Lower leg skin (tissue), 4 donors: ENCODE measurements at places on chromosomes 7 and 10. TPM values are rescaled to one million over a fixed set of nuclear protein-coding genes. Genes with fewer than 3 reads are reported as not detected.

DNA sequence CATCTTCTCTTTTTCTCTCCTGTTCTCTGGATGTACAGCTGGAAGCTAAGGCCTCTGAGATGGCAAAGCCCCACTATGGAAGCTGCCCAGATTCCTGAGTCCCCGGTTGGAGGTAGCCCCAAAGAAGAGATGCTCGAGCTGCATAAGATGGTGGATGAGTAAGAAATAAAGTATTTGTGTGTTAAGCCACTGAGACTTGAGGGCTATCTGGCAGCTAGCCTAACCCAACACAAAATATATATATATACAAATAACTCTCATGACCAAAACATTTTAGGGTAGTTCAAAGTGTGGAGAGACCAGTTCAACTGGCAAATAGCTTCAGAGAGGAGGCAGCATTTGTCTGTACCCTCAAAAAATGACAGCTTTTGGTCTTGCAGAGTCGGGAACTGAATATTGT, 72.4 kb upstream of the PDE1C start:
- DNase-seq: no peak

DNA sequence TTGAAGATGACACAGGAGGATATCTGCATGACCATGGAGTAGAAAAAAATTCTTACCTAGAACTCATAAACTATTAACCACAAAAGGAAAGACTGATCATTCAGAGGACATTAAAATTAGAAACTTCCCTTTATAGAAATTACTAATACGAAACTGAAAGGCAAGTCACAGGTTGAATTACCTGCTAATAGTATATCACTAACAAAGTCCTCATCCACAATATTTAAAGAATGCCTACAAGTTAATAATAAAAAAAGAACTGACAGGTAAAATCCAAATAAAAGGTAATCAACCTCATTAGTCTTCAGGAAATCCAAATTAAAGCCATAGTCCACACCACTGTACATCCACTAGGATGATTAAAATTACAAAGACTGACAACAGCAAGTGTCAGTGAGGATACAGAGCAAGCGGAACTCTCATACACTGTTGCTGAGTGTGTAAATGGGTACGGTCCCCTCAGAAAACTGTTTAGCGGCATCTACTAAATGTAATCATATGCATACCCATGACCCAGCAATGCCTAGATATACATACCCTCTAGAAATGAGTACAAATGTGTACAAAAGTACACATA, 71.2 kb downstream of the ARHGAP21 start:
- no peak for DNase-seq

DNA sequence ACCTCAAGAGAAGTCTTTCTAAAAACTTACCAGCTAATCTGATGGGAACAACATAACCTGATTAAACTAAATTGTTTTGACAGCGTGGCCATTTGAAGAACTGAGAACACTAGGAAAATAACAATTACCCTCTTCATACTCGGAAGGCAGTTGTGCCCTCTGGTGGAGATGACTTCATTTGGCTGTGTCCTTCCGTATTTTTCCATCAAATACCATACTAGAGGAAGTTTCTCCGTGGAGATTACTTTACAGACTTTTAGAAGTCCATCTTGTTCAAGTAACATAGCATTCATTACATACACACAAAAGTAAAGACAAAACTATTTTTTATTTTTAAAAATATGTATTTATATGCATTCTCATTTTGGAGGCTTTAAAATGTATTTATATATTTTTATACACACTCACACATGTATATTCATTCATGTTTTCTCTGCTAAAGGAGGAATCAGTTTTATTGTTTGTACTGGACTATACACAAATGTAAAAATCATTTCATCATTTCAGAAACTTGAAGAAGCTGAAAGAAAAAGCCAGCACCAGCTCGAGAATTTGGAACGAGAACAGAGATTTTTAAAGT, 25.2 kb downstream of the SMNDC1 start:
- DNase-seq: no peak

DNA sequence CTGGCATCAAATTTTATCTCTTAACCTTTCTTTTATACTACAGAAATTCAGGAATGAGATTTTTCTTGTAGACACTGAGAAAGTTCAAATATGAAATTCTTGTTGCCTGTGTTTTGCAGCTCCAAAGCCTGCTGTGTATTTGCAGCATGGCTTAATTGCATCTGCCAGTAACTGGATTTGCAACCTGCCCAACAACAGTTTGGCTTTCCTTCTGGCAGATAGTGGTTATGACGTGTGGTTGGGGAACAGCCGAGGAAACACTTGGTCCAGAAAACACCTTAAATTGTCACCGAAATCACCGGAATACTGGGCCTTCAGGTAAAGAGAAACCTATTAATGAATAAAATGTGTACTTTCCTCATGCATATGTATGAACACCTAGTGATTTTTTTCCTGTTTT, 24.8 kb downstream of the LIPK start:
- no peak for DNase-seq

GRCh38 chr7:32676249-32676941, 181.1 kb downstream of the AVL9 start:
- no peak for DNase-seq

- no peak for DNase-seq
Observed at GRCh38 chr10:46516660-46517416, 39.6 kb downstream of the GPRIN2 start.

DNA sequence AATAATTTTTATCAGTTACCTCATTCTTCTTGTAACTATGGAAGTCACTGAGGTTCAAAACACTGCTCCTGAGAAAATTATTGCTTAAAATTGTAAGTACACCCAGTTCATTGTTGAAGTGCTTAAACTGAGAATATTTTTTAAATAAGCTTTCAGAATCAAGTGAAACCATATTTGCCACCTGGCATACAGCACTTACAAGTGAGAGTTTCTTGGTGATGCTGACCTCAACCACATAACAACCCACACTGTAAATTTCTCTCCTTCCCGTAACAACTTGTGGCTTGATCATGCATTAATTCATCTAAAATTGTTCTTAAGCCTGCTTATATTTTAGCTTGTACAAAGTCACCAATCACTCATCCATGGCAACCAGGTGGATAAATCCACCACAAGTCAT, 34.0 kb downstream of the IMMP2L start:
- DNase-seq: no peak

GRCh38 chr7:45704683-45705016, 130.5 kb downstream of the ADCY1 start:
- DNase-seq: peak; percentile 42

DNA sequence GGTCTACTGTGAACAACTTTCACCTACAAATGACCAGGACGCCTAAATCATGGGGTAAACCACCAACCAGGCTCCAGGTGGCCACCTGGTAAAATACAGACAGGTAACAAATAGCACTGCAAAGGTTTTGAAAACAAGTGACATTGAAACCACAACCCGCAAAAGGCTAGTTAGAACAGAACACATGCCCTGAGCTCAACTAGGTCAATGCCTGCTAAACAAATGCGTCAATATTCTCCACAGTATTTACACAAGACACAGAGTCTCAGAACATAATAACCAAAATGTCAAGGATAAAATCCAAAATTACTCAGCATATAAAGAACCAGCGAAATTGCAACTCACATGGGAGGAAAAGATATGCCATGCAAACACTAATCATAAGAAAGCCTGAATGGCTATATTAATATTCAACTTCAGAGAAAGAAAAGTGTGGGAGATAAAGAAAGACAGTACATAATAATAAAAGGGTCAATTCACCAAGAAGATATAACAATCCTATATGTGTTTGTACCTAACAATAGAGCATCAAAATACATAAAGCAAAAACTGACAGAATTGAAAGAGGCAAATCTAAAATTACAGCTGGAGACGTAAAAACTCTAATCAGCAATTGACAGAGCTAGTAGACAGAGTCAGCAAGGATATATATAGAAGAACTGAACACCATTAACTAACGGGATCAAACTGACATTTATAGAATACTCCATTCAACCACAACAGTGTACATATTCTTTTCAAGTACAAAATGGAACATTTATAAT, 47.6 kb downstream of the SMURF1 start:
- DNase-seq: no peak

DNA sequence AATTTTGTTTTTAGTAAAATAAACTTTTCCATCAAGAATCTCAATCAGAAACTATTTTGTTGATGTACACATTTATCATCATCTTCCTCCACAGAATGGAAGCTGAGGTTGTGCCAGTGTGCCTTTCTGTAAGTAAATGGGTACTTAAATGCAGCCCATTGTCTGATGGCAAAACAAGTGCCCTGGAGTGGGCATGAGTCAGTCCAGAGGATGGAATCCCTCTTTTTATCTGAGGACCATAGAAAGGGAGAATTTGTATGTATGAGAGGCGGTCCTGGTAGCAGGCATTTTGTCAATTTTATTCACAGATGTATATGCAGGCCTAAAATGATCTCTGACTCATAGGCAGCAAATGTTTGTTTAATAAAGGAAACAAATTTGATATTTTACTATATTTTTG, 102.1 kb upstream of the MAGI2 start:
- DNase-seq: no peak

DNA sequence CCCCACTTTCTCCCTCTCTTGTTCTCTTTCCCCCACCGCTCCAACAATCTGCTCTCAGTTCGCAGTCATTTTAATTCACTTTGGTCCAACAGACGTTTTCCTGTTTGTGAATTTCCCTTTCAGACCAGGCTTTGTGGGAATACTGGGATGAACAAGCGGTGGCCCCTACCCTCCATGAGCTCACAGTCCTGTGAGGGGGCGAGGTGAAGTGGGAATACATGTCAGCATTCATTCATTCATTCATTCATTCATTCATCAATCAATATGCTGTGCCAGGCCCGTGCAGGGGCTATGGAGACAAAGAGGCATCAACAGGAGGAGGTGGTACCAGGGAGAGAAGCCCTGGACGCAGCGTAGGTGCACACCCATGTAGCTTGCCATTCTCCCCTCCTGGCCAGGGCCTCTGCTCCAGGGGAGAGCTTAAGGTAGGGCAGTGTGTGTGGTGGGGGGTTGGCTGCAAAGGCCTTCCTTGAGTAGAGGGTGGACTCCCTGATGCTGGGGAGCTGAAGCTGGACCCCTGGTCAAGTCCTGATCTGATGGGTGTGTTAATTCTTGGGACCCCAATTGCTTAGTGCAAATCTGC, 16.1 kb downstream of the PRF1 start:
- DNase-seq: no peak

- DNase-seq: no peak
Observed at GRCh38 chr10:103554488-103555324, 61.2 kb downstream of the NEURL1 start.

GRCh38 chr10:31554556-31554955, 235.5 kb downstream of the ZEB1 start:
- DNase-seq: no peak

DNA sequence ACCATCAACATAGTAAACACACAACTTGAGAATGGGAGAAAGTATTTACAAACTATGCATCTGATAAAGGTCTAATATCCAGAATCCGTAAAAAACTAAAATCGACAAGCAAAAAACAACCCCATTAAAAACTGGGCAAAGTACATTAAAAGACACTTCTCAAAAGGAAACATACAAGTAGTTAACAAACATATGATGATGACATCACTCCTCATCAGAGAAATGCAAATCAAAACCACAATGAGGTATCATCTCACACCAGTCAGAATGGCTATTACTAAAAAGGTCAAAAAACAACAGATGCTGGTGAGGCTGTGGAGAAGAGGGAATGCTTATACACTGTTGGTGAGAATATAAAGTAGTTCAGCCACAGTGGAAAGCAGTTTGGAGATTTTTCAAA, 125.1 kb downstream of the TFPI2 start:
- no peak for DNase-seq

- no peak for DNase-seq
Observed at GRCh38 chr10:37680243-37680683, 177.1 kb downstream of the ZNF248 start.

The FMC1 gene
- total RNA-seq: 12.3 TPM

The EXOC4 gene
- 65.8 TPM for total RNA-seq

The NYAP1 gene
- total RNA-seq: 2.1 TPM

The HUS1 gene
- 16.4 TPM for total RNA-seq
